ENCODE measurements at places on chromosomes 4 and X.

DNA sequence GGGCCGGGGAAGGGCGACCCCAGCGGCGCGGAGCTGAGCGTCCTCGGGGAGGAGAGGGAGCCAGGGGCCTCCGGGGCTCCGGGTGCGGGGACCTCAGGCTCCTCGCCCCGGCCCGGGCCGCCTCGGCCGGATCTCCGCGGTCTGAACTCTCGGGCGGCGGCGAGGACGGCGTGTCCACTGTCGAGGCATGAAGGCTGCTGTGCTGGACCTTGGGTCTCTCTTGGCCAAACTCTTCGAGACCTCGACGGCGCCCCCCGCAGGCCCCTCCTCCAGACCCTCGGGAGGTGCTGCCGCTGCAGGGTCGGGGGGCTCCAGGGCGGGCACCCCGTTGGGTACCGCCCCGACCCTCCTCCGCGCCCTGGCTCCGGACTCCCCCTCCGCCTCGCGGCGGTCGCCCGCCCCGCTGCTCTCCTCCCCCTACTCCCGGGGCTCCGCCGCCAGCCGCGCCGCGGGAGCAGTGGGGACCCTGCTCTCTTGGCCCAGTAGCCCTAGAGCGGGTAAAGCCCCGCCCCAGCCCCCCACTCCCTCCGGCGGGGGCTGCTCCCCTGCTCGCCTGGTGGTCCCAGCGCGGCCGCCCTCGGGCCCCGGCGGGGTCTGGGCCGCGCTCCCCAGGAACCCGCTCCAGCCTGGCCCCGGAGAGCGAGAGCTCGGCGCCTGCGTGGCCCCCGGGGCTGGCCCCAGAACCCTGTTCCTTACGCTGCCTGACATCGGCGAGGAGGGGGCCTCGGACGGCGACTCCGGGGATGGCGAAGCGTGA is 564 bp downstream of the FAM149A start:
- DNase-seq = peak; percentile 56

GRCh38 chr4:1383728-1384591 is 22.3 kb downstream of the NKX1-1 start:
- no peak for DNase-seq

DNA sequence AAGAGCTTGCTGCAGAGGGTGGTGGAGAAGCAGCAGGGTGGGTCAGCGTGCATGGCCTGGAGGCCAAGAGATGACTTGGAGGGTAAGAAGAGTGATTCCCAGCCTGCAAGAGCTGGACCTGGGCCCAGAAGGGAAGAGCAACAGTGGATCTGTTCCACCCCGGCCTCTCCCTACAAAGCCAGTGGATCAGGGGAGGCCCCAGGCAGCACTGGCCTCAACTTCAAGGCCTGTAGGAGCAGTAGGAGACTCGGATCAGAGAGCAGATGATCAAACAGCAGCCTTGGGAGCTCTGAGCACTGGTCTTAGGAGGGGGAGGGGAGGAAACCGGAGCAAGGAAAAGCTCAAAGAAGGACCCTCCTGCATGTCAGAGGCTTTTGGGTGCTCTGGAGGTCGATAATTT is 7.6 kb downstream of the L1CAM start:
- DNase-seq = no peak

GRCh38 chrX:110741213-110741796 is 54.3 kb downstream of the CHRDL1 start:
- DNase-seq = peak; percentile 47

All from GM03348 (cell line).